ENCODE measurements at places on chromosomes 6 and 20. TPM values are rescaled to one million over a fixed set of nuclear protein-coding genes. Genes with fewer than 3 reads are reported as not detected.

ZNF451 gene
- 56.4 TPM for total RNA-seq

ZC2HC1B gene
- not detected for total RNA-seq

RNF144B gene
- 2.0 TPM for total RNA-seq

MCCD1 gene
- not detected for total RNA-seq

SYNDIG1 gene
- not detected for total RNA-seq

CGA gene
- not detected for total RNA-seq

FAM83C gene
- total RNA-seq, result not detected

SDC4 gene
- total RNA-seq, result 28.3 TPM

CCDC170 gene
- not detected for total RNA-seq

MMP24 gene
- not detected for total RNA-seq

TSBP1 gene
- not detected for total RNA-seq

MACROD2 gene
- not detected for total RNA-seq

SLC17A1 gene
- total RNA-seq, result not detected

SYCP2L gene
- not detected for total RNA-seq

HM13 gene
- total RNA-seq, result 162 TPM

LIN28B gene
- total RNA-seq, result not detected

JPH2 gene
- 0.10 TPM for total RNA-seq

SPTLC3 gene
- total RNA-seq, result not detected

HDDC2 gene
- 50.0 TPM for total RNA-seq

SLC52A3 gene
- total RNA-seq, result not detected

F13A1 gene
- total RNA-seq, result not detected

POM121L2 gene
- not detected for total RNA-seq

TREML1 gene
- not detected for total RNA-seq

RAD21L1 gene
- total RNA-seq, result not detected

KCNQ2 gene
- not detected for total RNA-seq

CST4 gene
- not detected for total RNA-seq

PET117 gene
- 12.5 TPM for total RNA-seq

CALHM5 gene
- not detected for total RNA-seq

MATN4 gene
- 1.5 TPM for total RNA-seq

ZBTB22 gene
- total RNA-seq, result 16.5 TPM

SLC26A8 gene
- total RNA-seq, result not detected

CYP21A2 gene
- total RNA-seq, result 0.23 TPM

All from activated CD4-positive, alpha-beta memory T cell treated with anti-CD3 and anti-CD28 coated beads, Interleukin-2, amount 10 ng/mL, durations not matched to agents 7 days and 5 days (primary cell).